ENCODE measurements at places on chromosomes 4 and X. TPM values are rescaled to one million over a fixed set of nuclear protein-coding genes. Genes with fewer than 3 reads are reported as not detected.

DNA sequence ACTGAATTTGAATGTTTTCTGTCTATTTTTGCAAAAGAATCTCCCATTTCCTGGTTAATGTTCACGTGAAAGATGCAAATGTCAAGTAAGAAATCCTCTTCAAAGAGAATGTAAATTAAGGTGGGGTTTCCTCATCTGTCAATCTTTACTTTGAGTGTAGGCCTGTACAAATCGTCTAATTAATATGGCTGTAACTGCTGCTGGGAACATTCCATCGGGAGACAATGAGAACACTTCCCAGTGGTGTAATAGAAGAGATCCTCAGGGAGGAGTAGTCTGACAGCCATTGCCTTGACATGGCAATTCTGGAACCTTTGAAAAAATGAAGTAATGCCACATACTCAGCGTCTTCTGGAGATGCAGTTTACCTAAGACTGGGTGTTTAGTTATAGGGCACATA lies 3.7 kb downstream of the EREG start:
- no peak for DNase-seq

- no peak for DNase-seq
Measured at GRCh38 chrX:43693602-43694406, 37.7 kb downstream of the MAOA start.

- no peak for DNase-seq
Measured at GRCh38 chrX:20418379-20419150, 151.9 kb upstream of the RPS6KA3 start.

- DNase-seq: no peak
Measured at GRCh38 chr4:25112366-25112994, 47.8 kb downstream of the SEPSECS start.

- DNase-seq: no peak
Measured at GRCh38 chr4:110854021-110854678, 231.3 kb upstream of the PITX2 start.

- no peak for DNase-seq
Measured at GRCh38 chr4:25420931-25421330, 43.9 kb downstream of the ANAPC4 start.

- no peak for DNase-seq
Measured at GRCh38 chr4:48913346-48913745, 6.8 kb upstream of the OCIAD2 start.

GRCh38 chrX:96140796-96141195 lies 543.8 kb upstream of the DIAPH2 start:
- no peak for DNase-seq

DNA sequence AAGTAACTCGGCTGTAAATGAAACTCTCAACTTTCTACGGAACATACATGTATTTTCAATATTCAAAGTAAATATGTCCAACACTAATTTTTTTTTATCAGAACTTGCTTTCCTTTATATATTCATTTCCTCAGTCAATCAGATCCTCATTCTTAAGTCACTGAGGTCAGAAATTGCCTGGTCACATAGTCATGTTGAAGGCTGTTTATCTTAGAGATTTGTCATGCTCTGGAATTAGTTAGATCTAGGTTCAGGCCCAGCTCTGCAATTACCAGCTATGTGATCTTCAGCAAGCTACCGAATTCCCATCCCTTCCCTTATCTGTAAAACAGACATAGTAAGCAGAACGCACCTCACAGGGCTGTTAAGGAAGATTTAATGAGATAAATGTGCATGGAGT lies 228.8 kb downstream of the SPCS3 start:
- DNase-seq: no peak

DNA sequence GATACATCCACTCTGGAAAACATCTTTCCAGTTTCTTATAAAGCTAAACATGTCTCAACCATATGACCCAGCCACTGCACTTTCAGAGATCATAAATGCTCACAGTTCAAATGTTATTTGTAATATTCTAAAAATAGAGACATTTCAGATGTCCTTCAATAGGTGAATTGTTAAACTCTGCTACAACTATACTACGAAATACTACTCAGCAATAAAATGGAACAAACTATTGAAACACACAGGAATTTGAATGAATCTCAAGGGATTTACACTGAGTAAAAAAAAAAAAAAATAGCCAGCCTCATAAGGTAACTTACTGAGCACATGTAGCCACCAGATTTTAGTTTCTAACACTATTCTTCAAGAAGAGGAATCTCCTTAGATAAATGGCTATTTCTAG lies 253.9 kb downstream of the PCDH18 start:
- DNase-seq: no peak

GRCh38 chr4:83240379-83240875 lies 44.2 kb downstream of the COQ2 start:
- no peak for DNase-seq

- peak; percentile 22 for DNase-seq
Measured at GRCh38 chrX:9342561-9343051, 122.3 kb upstream of the TBL1X start.

- DNase-seq: no peak
Measured at GRCh38 chr4:6548201-6548881, 26.6 kb upstream of the MAN2B2 start.

GRCh38 chr4:23874536-23874901 lies 15.3 kb downstream of the PPARGC1A start:
- no peak for DNase-seq

- DNase-seq: no peak
Measured at GRCh38 chr4:120843849-120844527, 78.5 kb downstream of the PRDM5 start.

GRCh38 chr4:3308691-3309090 lies 15.9 kb downstream of the RGS12 start:
- DNase-seq: no peak

GRCh38 chrX:17805120-17805519 lies 56.0 kb downstream of the RAI2 start:
- no peak for DNase-seq

DNA sequence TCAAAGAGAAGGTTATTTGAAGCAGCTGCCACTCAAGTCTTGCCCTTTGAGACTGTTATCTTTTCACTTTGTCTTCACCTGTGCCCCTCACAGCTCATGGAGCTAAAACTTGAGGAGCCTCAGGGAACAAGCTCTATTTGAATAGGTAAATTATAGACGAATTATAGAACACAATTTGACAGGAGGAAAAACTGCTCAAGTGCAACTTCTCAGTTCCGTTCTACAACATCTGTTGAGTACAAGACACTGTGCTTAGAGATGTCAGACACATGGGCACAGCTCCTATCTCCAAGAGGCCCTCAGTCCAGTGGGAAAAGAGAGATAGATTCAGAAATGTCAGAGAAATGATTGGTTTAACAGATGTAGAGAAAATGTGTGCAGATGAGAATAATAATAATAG lies 5.1 kb downstream of the PPP1R2C start:
- no peak for DNase-seq

TMEM164 gene
- 32.7 TPM for total RNA-seq

EPGN gene
- not detected for total RNA-seq

PSAPL1 gene
- total RNA-seq: not detected
